ENCODE measurements at places on chromosomes 6 and 20.
A peak's percentile ranks its signal among the peaks of the same experiment; 100 is the strongest.

DNA sequence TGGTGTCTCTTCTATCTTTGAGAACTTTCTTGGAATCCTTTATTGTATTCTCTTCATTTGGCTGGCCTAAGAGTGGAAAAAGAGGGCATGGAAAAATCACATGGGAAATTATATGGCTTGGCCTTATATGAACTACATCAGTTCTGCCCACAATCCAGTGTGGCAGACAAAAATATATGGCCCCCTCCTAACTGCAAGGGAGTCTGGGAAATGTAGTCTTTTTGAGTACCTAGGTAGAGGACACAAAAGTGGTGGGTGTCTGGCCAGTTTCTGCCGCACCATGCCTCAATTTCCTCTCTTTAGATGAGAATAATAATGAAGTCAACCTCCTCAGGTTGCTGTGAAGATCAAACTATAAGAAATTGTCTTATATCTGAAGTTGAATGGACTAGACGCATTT, 109.3 kb downstream of the SCP2D1 start:
- DNase-seq, result no peak

- DNase-seq, result peak; percentile 53
These were observed 25.4 kb upstream of the ASIP start for GRCh38 chr20:34215711-34216381.

DNA sequence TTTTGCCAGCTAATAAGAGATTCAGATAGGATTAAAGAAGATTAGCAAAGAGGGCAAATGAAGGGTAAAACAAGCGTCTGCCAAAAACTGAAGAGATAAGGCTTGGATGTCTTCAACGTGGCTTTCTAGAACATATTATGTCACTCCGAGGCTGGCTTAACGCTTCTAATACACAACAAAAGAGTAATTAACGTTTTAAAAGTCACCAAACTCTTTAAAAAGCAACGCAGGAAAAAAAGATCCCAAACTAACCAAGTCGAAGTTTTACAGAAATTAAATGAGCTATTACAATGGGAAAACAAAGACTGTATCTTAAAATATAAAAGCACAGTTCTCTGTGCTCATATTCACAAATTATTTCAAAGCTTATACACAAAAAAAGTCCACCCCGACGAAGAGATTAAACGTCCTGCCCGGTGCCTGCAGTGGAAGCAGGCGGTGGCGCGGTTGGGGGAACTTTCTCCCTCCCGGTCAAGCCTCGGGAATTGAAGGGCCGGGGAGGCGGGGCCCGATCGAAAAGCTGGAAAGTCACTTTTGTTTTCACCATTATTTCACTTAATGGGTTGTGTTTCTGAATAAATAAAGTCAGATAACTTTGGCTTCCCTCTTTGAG, 1.2 kb downstream of the MAK start:
- DNase-seq, result peak; percentile 23

- no peak for DNase-seq
These were observed 7.8 kb downstream of the MAVS start for GRCh38 chr20:3854462-3854871.

GRCh38 chr6:165929607-165930006, 238.0 kb downstream of the TBXT start:
- DNase-seq, result no peak

DNA sequence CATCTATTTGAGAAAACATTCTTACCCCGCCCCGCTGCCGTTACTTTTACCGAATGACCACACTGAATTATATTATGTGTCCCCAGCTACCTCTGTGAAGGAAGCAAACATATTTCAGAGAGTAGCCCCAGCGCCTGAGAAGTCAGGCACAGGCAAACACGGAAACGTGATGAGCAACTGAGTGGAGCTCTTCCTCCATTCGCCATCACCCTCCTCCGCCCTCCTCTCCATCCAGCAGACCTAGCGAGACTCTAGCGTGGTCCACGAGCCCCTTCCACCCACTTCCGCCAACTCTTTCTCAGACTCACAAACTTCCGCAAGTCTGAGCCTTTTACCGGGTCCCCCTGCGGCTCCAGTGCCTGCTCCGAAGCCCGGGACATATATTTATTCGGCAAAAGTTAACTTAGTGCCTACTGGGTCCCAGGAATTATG, 582 bp downstream of the SNRPB start:
- DNase-seq, result no peak

- peak; percentile 85 for DNase-seq
These were observed 20.6 kb upstream of the HLA-F start for GRCh38 chr6:29702519-29703103.

DNA sequence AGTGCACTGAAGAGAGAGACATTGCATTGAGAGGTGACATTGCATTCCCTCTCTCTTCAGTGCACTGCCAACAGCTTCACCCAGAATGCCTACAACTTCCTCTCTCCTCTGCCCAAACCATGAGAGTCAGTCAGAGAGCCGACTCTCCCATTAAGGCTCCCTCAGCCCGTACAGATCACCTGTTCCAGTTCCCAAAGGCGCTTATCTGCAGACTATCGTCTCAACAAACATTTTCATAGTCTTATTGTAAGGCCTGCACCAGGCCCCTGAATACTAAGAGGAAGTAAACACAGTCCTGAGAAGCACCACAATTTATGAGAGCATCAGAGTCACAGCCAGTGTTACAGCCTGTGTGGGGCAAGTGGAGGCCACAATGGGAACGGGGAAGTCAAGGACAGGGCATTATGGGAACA, 53.7 kb downstream of the GFOD1 start:
- no peak for DNase-seq

DNA sequence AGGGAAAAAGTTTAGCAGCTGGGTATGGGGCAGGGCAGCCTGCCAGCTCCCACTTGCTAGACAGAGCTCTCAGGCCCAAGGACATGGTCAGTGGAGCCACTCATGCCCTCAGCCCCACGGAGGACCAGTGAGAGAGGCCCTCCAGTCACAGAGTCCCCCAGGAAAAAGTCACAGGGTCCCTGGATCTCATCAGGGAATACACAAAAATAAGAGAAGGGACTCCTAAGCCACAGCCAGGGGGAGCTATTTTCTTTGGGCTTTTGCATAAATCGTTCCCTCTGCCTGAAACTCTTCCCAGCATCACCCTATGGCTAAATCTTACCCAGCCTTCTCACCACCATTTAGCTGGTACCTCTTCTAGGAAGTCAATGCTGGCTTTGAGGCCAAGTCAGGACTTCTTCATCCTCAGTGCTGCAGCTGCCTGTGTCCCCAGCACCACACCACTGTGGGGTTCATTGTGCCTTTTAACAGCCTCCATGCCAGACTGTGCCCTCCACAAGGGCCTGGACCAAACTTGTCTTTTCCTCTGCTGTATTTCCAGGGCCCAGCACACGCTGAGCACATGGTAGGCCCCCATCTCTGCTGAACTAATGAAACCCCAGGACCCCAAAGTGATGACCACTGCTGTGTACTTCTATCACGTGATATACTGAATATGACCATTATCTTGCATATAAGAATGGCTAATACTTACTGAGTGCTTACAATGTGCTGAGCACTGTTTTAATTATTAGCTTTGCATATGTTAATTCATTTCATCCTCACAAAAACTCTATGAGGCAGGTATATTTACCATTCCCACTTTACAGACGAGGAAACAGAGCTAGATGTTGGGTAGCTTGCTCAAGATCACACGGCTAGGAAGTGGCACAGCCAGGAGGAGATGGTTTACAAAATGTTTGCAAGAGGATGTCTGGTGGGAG, 2.0 kb downstream of the ZNF335 start:
- DNase-seq, result no peak

- DNase-seq, result no peak
These were observed 13.9 kb downstream of the MACROD2 start for GRCh38 chr20:14009208-14009607.

GRCh38 chr6:106630366-106630765, 988 bp downstream of the QRSL1 start:
- no peak for DNase-seq

- DNase-seq, result no peak
These were observed 54.9 kb downstream of the CDH22 start for GRCh38 chr20:46253391-46253790.

DNA sequence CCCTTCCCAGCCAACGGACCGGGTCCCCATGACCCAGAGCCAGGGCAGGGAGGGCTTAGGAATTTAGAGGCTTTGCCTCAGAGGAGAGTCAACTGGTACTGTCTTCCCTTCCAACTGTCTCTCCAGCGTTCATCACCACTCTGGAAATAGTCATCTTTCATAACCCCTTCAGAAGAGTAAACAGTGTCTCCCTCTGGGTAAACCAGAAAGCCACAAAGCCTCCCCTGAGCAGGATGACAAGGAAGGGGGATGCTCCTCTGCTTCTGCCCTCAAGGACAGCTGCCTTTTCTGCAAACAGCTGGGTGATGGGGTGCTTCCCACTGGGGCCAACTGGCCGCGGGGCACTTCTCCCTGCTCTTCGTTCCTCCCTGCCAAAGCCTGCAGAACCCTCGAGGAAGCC, 90.1 kb downstream of the PSMG4 start:
- no peak for DNase-seq

DNA sequence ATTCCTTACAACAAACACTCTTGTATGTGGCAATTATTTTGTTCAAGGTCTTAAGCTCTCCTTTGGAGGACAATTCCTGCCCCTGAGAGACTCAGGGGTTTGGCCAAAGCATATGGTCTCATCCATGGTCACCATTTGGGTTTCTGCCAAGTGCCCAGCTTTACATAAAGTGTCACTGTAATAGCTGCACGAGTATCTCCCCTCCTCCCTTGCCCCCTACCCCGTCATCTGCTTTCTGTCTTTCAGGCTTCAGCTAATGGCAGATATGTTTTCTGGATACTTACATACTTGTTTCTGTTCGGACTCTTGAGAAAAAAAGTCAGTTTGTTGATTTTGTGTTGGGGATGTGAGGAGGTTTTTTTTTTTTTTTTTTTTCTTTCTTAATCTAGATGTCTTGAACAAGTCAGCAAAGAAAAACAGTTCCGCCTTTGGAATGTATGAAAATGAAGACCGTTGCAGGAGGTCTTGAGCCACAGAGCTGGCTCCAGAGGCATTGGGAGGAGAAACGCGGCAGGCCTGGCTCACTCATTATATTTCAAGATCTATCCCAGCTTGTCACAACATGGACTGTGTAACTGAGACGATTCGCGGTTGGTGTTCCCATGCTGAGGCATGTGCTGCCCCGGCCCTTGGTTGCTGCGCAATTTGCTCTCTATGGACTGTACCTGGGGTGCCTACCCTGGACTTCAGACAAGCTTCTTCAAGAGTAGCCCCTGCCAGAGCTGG, 32.6 kb upstream of the STX16 start:
- DNase-seq, result no peak
